GM03348 (cell line): ENCODE measurements at places on chromosomes 4 and X.

DNA sequence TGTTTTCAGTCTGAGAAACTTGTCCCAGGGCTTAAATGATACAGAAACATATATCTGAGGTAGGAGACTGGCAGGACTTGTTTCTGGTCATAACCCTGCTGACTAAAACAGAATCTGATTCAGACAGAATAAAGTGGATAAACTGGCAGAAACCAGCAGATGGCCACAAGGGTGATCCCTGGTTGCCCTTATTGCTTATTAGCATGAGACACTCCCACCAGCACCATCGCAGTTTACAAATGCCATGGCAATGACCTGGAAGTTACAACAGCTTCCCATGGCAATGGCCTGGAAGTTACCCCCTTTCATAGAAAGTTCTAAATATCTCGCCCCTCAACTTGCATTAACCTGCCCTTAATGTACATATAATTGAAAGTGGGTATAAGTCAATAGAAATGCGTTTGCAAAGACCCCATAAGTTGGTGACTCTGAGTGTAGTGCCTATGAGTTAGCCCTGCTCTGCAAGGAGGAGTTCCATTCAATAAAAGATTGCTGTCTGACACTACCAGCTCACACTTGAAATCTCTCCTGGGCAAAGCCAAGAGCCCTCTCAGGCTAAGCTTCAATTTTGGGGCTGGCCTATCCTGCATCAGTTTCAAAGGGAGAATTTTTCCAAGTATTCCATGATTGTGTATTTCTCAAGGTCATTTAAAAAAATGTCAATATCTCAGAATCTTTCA lies 52.9 kb upstream of the PAGE5 start:
- no peak for DNase-seq

GRCh38 chr4:152663203-152664066 lies 16.4 kb downstream of the TMEM154 start:
- no peak for DNase-seq

- no peak for DNase-seq
Observed at GRCh38 chr4:25567253-25567652, 88.4 kb upstream of the SLC34A2 start.

DNA sequence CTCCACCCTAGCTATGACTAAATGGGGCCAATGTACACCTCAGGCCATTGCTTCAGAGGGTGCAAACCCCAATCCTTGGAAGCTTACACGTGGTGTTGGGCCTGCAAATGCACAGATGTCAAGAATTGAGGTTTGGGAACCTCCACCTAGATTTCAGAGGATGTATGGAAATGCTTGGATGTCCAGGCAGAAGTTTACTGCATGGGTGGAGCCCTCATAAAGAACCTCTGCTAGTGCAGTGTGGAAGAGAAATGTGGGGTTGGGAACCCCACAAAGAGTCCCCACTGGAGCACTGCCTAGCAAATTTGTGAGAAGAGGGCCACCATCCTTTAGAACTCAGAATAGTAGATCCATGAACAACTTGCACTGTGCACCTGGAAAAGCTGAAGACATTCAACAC lies 284.1 kb downstream of the ANTXR2 start:
- no peak for DNase-seq

GRCh38 chr4:5609306-5610007 lies 98.9 kb downstream of the EVC2 start:
- no peak for DNase-seq

GRCh38 chr4:68581383-68582338 lies 5.5 kb upstream of the UGT2B17 start:
- no peak for DNase-seq

DNA sequence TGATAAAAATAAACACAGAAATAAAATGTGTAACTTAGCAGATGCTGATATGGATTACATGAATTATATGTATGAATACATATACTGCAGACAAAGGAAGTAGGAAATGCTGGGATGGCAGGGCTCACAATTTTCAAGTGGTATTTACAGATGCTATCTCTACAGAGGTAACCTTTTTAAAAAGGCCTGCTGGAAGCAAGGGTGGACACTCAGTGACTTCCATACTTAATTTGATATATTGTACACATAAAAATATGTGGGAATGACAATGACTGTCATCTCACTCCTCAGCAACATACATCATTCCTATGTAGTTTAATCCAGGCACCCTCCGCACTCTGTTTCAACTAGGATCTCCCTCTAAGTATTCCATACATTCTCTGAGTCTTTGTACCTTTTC lies 452.9 kb downstream of the DTHD1 start:
- no peak for DNase-seq
